ENCODE measurements at places on chromosomes 5 and 9.

DNA sequence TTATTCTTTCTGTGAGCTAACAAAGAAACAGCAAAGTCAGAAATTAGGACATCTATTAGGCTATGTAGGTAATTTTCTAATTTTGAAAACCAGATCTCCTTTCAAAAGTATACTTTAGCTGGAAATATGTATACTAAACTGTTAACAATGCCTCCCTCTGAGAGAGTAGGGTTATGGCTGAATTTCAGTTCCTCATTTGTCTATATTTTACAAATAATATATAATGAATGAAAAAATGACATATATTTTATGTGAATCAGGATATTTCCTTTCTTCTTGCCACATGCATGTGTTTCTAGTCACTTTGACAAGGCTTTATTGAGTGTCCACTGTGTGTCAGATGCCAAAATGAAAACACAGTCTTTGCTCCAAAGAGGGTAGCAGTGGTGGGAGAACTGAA is 15.4 kb downstream of the HACD4 start:
- no peak for DNase-seq

- DNase-seq = no peak
Observed at GRCh38 chr9:91119142-91119541, 242.6 kb downstream of the AUH start.

DNA sequence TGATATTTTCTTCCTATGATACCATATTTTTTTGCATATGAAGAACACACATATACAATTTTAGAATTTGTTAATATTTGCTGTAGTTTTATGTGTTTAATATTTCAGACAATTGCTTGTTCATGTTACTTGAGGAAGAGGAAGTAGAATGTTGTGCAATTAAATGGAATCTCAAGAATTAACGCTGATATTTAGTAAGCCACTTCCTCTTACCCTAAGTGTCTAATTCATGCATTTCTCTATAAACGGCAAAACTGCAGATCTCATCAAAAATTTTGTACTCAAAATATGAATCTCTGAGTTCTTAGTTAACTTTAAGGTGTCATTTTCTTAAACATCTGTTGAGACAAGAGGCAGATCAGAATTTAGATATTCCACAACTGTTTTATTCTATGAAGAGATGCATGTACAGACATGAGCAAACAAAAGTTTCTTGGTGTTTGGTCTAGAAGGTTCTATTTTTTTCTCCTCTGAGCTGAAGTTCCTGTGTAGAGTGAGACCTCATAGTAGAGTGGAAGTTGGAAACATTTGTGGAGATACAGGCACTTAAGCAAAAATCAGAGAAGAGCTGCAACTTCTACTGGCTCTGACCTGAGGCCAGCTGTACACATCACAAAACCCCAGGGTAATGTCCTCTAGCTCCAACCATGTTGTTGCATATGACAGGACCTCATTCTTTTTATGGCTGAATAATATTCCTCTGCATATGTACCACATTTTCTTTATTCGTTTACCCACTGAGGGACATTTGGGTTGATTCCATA is 16.6 kb upstream of the TGFBI start:
- no peak for DNase-seq

- no peak for DNase-seq
Observed at GRCh38 chr9:121564504-121565260, 65.0 kb upstream of the GGTA1 start.

DNA sequence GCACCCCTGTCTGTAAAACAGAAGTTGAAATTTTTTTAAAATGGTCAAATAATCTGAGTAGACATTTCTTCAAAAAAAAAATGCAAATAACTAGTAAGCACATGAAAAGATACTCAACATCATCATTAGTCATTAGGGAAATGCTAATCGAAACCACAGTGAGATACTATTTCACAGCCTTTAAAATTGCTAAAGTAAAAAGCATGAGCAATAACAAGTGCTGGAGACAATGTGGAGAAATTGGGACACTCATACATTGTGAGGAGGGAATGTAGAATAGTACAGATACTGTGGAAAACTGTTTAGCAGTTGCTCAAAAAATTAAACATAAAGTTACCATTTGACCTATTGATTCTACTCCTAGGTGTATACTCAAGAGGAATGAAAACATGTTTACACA is 58.4 kb upstream of the RUSC2 start:
- no peak for DNase-seq

GRCh38 chr5:135944967-135945560 is 9.7 kb downstream of the LECT2 start:
- DNase-seq = no peak

- DNase-seq = no peak
Observed at GRCh38 chr5:101915554-101915953, 380.5 kb downstream of the SLCO4C1 start.

GRCh38 chr9:115442054-115442453 is 324.1 kb upstream of the TNC start:
- no peak for DNase-seq

GRCh38 chr9:100219347-100219746 is 120.3 kb downstream of the INVS start:
- DNase-seq = no peak

DNA sequence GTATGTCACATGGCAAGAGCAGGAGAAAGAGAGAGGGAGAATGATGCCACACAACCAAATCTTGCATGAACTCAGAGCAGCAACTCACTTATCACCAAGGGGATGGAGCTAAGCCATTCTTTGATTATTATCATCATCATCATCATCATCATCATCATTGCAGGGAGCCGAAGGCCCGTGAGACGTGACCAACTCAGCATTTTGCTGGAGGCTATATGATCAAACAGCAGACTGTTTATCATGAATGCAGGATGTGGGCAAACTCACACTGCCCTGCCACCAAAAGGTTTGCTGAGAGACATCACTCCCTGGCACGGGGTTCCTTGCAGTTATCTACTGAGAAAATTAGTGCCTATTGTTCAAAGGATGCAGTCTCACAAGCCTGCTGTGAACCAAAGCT is 8.6 kb upstream of the ZNF169 start:
- no peak for DNase-seq

GRCh38 chr5:172426086-172426485 is 28.2 kb downstream of the SH3PXD2B start:
- DNase-seq = no peak

GRCh38 chr9:89903141-89903475 is 298.3 kb downstream of the GADD45G start:
- DNase-seq = no peak

GRCh38 chr5:40847525-40847924 is 6.4 kb downstream of the CARD6 start:
- DNase-seq = no peak

DNA sequence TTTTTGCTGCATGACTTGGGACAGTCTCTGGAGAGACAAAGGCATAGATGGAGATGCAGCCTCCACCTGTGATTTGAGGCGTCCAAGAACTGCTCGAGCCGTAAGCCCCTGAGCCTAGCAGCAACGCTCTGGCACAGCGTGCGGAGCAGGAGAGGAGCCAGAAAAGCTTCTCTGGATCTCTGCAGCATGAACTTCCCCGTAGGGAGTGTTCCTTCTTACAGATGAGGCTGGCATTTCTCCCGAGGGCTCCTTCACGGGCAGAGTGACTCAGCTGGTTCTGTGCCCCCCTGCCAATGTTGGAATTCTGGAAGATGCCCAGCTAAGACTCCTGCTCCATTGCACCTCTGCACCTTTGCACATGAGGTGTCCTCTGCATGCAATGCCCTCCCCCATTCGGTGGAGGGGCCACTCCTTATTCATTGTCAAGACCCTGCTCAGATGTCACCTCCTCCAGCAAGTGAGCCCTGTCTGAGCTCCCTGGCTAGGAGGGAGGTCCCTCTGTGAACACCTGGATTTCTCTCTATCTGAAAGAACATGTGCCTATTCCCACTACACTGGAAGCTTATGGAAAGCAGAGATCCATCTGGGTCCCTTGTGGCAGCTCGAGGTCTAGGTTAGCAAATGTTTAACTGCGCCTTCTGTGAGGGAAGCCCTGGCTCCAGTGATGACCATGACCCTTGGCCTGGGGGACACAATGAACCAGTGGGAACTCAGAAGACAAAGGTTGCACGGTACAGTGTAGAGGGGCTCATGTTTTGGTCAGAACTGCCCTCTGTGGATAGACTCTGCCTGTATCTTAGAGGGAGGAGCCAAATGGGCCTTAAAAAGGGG is 39.6 kb downstream of the SH3PXD2B start:
- DNase-seq = no peak

DNA sequence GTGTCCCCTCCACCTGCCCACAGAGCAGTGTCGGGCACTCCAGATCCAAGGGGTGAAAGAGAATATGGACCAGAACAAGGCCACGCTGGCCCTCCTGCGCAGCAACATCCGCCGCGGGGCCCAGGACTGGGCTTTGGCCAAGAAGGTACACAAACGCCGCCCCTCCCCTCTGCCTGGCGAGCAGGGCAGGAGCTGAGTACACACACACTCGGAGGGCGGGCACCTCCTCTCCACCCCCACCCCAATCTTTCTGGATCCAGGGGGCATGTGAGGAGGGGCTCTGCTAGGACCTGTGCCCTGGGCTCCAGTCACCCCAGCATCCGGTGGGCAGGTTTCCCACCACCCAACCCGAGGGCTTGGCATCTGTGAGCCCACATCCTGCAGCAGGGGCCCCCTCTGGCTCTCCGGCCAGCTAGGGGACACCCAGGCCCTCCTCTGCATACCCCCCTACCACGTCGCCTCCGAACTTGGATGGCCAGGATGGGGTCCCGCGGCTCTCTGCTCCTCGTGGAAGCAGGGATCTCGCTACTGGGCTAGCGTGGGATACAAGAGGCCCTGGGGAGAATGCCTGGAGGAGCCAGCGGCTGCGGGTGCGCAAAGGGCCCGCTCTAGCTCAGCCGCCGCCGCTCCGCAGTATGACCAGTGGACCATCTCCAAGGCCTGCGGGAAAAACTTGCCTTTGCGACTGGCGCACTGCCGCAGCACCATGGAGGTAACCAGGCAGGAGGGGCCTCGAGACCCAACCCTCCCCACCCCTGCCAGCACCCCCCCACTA is 3.1 kb downstream of the CCDC183 start:
- DNase-seq = no peak

DNA sequence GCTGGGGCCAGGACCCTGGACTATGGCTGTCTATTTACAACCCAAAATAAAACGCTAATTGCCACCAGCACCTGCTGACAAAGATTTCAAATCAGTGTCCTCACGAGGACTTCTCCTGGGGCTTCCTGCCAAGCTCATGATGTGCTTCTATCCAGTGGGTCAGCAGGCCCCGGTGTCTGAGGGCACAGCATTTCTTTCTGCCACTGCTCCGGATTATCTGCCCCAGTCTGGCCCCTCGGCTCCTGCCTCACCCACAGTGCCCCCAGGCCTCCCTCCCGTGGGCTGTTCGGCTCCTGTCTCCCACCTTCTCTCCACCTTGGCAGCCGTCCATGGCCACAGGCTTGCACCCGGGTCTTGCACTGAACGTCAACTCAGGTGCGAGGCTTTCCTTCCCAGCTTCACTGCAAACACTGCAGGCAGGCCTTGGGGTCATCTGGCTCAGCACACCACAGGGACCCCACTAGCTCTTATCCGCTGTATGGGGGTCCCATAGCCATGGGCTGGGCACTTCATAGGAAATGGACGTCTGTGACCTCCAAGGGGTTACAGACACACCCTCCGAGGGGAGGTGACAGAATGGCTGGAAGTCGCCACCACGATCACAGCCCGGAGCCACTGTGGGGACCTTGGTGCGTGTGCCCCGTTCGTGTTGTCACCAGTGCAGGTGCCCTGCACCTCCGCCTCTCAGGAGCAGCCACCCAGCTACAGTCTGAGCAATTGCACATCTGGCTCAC is 43.8 kb upstream of the FCN1 start:
- no peak for DNase-seq

DNA sequence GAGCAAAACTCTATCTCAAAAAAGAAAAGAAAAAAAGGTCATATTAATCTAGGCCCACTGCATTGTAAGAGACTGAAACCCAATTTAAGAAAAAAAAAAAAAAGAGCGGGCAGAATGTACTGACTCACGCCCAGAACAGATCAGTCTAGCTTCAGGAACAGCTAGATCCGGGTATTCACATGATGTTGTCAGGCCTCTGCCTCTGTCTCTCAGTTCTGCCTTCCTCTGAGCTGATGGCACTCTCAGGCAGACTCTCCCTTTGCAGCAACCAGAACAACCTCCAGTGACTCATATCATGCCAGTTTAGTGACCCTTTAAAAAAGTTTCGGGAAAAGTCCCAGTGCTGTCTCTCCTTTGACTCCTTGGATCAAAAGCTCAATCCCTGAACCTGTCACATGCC is 53.0 kb downstream of the NEURL1B start:
- no peak for DNase-seq

GRCh38 chr9:34240006-34240405 is 61.2 kb downstream of the UBAP1 start:
- DNase-seq = no peak

- DNase-seq = no peak
Observed at GRCh38 chr5:121863753-121864285, 12.1 kb downstream of the FTMT start.

- DNase-seq = no peak
Observed at GRCh38 chr5:132408456-132408855, 38.9 kb downstream of the SLC22A5 start.

DNA sequence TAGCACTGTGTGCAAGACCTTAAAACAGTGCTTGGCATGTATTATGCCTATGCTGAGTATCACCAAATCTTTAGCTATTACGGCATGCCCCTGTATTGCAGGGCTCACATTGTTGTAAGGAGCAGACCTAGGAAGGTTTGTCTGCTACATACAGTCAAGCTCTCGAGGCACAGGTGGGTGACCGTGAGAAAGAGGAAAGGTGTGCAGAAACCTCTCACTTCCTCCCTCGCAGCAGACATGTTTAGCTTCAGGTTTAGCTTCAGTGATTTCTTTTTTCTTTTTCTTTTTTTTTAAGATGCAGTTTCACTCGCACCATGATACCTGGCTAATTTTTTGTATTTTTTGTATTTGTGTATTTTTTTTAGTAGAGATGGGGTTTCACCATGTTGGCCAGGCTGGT is 275.8 kb upstream of the RIOK2 start:
- no peak for DNase-seq

DNA sequence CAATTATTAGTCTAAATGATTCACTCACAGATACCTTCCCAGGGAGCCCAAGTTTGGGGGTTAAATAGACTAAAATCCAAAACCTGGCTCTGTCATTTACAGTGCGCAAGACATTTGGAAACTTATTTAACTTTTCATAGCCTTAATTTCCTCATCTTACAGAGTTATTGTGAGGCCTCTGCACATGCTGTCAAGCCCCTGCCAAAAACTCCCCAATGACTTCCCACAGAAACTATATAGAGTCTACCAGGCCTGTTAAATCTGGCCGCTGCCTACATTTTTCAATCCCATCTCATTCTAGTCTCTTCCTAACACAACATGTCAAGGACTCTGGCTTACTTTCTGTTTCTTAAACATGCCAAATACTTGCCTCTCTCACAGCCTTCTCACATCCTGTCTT is 412.5 kb downstream of the ELAVL2 start:
- no peak for DNase-seq

- no peak for DNase-seq
Observed at GRCh38 chr5:132268769-132269551, 11.5 kb downstream of the PDLIM4 start.

DNA sequence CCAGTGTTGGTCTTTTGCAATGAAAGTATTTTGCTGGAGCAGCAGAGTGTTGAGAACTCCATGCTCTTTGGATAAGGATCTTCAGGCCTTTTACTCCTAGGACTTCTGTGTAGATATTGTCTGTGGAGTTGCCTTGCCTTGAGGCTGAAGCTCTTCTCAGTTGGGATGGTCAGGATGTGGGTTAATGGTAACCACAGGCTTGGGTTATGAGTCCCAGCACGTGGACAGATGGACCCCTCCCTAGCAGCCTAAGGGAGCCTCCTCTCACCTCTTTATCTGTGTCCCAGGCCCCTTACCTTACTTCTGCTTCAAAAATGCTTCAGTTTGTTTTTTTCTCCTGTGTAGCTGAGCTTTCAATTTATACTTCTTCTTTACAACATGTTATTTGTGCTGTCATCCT is 109.9 kb downstream of the MEGF10 start:
- no peak for DNase-seq
